ENCODE measurements at places on chromosomes 2 and 18.
A peak's percentile ranks its signal among the peaks of the same experiment; 100 is the strongest.

DNA sequence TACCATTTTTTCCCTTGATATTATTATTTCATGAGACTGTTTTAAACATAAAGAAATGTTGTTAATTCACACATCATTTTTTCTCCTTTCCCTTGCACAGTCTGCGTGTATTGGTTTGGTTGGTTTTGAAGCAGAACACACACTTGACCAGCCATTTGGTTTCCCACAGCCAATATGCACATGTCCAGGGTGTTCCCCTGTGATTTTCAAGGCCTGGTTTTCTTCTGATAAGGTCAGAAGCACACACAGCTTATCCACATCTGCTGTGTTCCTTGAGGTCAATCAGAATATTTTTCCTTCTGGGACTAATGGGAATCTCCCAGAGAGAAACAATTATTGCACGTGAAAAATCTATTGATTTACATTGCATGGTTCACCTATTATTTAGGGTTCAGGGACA lies 103.2 kb upstream of the EFEMP1 start:
- DNase-seq: no peak

DNA sequence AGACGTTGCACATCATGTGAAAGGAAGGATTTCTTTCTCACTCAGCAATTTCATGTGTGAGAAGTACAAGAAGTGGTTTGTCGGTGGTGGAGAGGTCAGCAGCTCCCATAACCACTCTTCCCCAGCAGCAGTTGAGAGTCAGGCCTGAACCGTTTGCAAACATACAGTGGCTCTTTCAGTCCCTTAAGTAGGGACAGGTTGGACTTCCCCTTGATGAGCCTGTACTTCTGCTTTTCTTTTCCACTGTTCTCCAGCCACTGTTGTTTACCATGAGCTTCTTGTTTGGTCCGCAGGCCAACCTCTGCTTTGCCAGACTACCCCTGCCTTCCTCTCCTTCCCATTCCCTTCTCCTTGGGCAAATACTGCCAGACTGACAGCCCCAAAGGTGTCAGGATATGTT lies 391.3 kb upstream of the CELF4 start:
- no peak for DNase-seq

GRCh38 chr2:207235621-207236020 lies 69.9 kb upstream of the KLF7 start:
- no peak for DNase-seq

DNA sequence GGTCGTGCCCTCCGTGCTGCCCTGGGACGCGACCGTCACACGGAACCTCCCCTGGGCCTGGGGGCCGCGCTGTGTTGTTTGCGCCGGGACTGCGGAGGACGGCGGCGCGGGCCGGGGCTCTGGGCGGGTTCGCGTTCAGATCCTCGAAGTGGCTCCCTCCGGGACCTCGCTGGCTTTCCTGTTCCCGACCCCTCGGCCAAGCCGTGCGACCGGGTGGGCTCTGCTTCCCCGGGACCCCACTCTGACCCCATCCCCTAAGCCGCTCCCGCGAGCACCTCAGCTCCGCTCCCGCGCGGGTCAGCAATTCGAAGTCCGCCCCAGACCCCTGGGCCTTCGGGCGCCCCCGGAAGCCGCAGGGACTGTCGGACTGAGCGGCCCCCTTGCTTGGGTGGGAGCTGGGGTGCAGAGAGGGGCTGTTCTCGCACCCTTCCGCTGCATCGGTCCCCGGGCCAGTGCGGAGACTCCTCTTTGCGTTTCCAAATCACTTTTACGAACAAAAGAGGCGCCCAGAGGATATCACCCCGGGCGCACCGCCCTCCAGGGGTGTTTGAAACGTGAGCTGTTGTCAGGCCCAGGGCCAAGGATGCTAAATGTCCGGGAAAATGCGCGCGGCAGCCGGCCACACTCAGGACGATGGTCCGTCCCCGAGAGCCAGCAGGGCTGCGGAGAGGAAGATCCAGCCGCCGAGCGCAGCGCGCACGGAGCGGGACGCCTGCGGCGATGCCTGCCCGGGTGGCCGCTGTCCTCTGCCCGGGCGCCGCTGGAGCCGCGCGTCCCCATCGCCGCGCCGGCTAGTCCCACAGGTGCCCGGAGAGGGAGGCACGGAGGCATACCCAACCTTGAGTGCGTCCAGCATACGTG lies 73.5 kb downstream of the ZCCHC2 start:
- peak; percentile 12 for DNase-seq

DNA sequence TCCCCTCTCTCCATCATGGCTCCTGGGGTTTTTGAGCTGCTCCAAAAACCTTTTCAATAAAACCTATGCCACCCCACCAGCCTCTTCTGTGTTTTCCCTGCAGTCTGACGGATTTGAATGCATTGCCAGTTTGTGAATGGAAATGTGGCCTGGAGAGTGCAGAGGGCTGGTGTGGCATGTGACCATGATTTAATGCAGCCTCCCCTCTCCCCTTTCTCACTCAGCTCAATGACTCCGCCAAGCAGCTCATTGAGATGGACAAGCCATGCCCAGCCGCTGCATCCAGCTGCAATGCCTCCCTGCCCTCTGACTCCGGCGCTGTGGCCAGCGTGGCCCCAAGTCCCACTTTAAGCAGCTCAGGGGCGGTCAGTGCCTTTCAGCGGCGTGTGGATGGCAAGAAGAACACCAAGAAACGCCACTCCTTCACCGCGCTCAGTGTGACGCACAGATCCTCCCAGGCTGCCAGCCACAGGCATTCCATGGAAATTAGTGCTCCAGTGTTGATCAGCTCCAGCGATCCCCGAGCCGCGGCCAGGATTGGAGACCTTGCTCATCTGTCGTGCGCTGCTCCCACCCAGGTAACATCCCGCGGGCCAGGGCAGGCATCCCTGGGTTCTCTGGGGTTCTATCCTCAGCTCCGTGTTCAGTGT lies 215.3 kb downstream of the SEPTIN10 start:
- no peak for DNase-seq

GRCh38 chr2:21361384-21361783 lies 237.6 kb downstream of the TDRD15 start:
- DNase-seq: no peak

- peak; percentile 76 for DNase-seq
Observed at GRCh38 chr2:122643725-122644329, 888.4 kb downstream of the TSN start.

DNA sequence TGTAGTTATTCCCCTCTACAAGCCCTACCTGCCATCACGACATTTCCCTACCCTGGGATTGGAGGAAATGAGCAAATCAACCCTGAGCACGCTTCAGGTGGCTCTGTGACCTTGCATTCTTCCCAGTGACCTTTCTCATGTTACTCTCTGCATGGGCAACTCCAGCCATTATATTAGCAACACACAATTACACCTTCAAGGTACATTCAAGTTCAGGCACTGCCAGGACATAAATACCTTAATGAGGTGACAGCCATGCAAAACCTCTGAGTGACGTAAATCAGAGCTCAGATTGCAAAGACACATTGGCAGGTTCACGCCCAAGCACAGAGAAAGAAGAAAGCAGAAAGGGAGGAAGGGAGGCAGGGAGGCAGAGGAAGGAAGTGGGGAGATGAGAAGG lies 68.7 kb upstream of the ALK start:
- no peak for DNase-seq

DNA sequence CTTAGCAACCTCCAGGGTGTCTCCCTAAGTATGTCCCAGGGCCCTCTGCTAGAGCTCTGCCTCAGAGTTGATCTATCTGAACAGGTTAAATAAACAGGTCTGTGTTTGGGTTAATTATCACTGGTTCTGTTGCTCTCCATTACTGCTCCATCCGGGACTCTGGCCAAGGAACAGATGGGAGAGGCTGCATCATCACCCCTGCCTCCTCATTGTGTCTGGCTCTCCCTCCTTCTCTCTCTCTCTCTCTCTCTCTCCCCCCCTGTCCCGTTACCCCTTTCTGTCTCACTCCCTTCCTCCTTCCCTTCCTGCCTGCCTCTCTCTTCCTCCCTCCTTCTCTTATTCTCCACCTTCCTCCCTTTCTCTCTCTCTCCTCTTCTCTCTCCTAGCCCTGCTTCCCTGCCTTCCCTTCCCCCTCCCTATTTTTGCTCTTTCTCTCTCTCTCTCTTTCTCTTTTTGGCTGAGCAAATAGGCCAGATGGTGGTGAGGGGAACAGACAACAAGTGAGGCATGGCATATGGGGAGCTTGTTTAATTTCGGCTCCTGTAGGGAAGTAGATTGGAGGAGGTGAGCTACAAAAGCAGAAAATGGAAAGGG lies 62.1 kb downstream of the SETBP1 start:
- DNase-seq: peak; percentile 79

DNA sequence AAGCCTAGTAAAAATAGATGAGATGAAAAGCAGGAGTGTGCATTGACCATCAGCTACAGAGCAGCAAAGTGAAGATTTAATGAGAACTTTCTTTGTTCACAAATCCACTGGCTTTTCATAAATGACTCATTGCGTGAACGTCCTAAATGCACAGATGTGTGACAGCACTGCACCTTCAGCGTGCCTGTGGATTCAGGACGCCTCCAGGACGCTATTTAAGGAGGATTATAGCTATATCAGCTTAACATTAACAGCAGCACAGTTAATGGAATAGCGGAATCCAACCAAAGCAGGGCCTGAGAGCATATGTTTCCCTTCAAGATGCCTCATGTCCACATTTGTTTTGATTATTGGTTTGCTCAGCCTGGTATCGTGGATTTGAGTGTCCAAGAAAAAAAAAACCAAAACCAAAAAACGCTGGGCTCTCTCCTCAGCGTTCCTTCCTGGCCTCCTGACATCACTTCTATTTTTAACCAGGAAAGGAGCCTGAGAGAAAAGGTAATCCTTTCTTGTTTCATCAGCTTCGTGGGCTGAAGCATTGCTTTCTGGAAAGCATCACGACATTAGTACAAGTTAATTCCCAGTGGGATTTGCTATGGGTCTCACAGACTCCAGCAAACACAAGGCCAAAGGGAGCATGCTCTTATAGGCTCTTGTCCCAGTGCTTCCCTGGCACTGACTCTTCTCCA lies 447.0 kb upstream of the SMIM21 start:
- no peak for DNase-seq

- DNase-seq: no peak
Observed at GRCh38 chr2:233234264-233234663, 17.2 kb upstream of the ATG16L1 start.

GRCh38 chr18:77366720-77367641 lies 117.3 kb downstream of the GALR1 start:
- peak; percentile 26 for DNase-seq

DNA sequence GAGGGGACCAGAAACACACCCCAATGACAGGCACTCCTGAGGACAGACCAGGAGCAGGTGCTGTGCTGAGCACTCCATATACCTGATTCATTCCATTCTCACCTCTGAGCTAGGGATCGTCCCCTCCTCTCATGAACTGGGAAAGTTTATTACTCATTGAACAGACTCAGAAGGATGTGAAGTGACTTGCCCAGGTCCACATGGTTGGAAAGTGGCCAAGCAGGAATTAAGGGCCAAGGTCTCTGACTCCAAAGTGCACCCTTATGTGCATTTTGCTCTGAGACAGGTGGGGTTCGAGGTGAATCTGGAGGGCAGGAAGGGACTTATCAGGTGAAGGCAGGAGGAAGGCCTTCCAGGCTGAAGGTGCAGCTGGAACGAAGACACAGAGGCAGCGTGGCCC lies 25.1 kb upstream of the PLB1 start:
- DNase-seq: no peak

DNA sequence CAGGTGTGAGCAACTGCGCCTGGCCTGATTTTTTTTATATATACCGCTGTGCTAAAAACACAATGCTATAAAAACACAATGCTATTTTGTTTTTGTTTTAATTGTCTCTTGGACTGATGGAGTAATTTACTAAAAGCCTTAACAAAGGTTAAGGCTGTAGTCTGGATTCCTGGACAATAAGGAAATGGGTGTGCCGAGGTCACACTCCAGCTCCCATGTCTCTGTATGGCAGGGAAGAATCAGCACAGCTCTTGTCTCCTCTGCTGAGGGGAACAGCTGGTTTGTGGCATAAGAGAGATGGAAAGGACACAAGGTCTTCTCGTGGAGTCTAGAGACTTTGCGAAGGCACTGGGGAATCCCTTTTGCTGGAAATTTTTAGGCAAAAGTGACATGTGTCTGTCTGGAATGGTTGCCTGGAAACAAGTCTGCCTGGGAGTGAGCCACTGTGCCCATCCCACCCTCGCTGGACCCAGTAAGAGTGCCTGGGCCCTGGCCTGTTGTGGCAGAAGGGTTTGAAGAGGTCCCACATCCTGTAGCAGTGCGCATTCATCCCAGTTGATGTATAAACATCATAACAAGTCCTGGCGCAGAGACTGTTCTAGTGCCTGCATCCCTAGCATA lies 73.1 kb downstream of the MAPK4 start:
- DNase-seq: no peak

DNA sequence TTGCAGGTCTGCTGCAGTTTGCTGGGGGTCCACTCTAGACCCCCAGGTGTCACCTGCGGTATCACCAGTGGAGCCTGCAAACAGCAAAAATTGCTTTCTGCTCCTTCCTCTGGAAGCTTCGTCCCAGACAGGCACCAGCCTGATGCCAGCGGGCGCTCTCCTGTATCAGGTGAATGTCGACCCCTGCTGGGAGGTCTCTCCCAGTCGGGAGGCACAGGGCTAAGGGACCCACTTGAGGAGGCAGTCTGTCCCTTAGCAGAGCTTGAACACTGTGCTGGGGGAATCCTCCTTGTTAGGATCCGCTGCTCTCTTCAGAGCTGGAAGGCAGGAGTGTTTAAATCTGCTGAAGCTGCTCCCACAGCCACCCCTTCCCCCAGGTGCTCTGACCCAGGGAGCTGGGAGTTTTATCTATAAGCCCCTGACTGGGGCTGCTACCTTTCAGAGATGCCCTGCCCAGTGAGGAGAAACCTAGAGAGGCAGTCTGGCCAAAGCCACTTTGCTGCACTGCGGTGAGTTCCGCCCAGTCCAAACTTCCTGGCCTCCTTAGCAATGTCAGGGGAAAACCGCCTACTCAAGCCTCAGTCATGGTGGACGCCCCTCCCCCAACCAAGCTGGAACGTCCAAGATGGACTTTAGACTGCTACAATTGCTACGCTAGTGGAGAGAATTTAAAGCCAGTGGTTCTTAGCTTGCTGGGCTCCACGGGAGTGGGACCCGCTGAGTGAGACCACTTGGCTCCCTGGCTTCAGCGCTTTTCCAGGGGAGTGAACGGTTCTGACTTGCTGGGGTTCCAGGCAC lies 652.5 kb downstream of the KCNJ3 start:
- no peak for DNase-seq

GRCh38 chr18:75879196-75879595 lies 451.7 kb upstream of the SMIM21 start:
- no peak for DNase-seq

DNA sequence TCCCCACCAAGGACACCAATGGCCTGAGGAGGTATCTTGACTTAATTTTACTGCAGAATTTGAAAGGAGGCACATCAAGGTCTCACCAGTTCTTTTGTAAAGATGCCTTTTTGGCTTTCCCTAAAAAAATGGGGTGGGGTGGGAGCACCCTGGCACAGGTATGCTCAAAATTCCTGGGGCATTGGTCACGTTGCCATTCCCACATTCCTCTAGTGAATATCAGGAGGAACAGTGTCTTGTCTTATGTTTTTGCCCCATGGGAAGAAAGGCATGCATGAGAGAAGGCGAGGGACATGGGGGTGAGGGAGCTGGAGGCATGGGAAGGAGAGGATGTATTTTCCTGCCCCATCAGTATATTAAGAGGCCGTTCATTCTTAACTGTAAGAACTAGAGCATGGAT lies 275.3 kb downstream of the CMPK2 start:
- DNase-seq: no peak

All from AG10803 (cell line).